ENCODE measurements at places on chromosomes 11 and 22. TPM values are rescaled to one million over a fixed set of nuclear protein-coding genes. Genes with fewer than 3 reads are reported as not detected.

The IL18 gene
- total RNA-seq: 83.8 TPM

The CELSR1 gene
- total RNA-seq: 23.2 TPM

The CCDC82 gene
- 15.7 TPM for total RNA-seq

The XKR3 gene
- total RNA-seq: not detected

The DNAJB7 gene
- not detected for total RNA-seq

The KCNE3 gene
- total RNA-seq: not detected

The TBX10 gene
- not detected for total RNA-seq

The CHRM1 gene
- total RNA-seq: 0.06 TPM

The XBP1 gene
- 65.0 TPM for total RNA-seq

The DEUP1 gene
- not detected for total RNA-seq

The RAG1 gene
- total RNA-seq: 0.10 TPM

The SCGB1D2 gene
- not detected for total RNA-seq

The OR10D3 gene
- total RNA-seq: not detected

The GSC2 gene
- total RNA-seq: not detected

The PRODH gene
- 0.28 TPM for total RNA-seq

The FJX1 gene
- 40.3 TPM for total RNA-seq

The ROBO4 gene
- total RNA-seq: not detected

The FBLN1 gene
- 41.5 TPM for total RNA-seq

The OR4C15 gene
- not detected for total RNA-seq

The NDUFS3 gene
- 94.0 TPM for total RNA-seq

The DTX4 gene
- total RNA-seq: 4.9 TPM

The PARVA gene
- 25.1 TPM for total RNA-seq

The DBX1 gene
- not detected for total RNA-seq

The HBE1 gene
- total RNA-seq: 0.16 TPM

The MS4A7 gene
- not detected for total RNA-seq

The OR4A16 gene
- total RNA-seq: not detected

The SYT9 gene
- 0.16 TPM for total RNA-seq

The CYB5R3 gene
- total RNA-seq: 103 TPM

The PGR gene
- not detected for total RNA-seq

The SMC1B gene
- 0.02 TPM for total RNA-seq

The ENDOD1 gene
- 12.6 TPM for total RNA-seq

The USH1C gene
- 0.85 TPM for total RNA-seq

The NCF4 gene
- not detected for total RNA-seq

The MUC2 gene
- 0.21 TPM for total RNA-seq

The SCGB1D1 gene
- not detected for total RNA-seq

The TTLL8 gene
- not detected for total RNA-seq

The OR5P2 gene
- not detected for total RNA-seq

The GSTT2B gene
- not detected for total RNA-seq

The FXYD2 gene
- 16.9 TPM for total RNA-seq

The TMEM151A gene
- 3.2 TPM for total RNA-seq

Data from A549 treated with CpdA at 1 μM for 4 hours (cell line).